ENCODE measurements at places on chromosomes 3 and 15. TPM values are rescaled to one million over a fixed set of nuclear protein-coding genes. Genes with fewer than 3 reads are reported as not detected.

- no peak for DNase-seq
These were observed 497 bp upstream of the RPLP1 start for GRCh38 chr15:69451951-69452691.

DNA sequence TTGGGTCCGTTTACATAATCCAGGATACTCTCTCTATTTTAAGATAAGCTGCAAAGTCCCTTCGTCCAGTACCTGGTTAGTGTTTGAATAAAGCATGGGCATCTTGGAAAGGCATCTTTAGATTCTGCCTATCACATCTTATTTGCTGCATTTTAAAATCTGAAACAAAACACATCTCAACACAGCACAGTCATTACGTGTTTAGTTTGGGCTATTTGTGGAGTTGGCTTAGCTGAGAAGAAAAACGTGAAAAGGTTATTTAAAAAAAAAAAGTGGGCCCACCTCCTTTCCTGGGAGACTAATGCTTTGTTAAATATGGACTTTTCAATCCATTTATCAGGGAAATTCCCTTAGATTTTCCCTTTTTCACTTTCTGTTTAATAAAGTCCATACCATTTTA is 174.5 kb upstream of the WNT5A start:
- DNase-seq: no peak

- no peak for DNase-seq
These were observed 27.6 kb upstream of the C15orf39 start for GRCh38 chr15:75174102-75174501.

DNA sequence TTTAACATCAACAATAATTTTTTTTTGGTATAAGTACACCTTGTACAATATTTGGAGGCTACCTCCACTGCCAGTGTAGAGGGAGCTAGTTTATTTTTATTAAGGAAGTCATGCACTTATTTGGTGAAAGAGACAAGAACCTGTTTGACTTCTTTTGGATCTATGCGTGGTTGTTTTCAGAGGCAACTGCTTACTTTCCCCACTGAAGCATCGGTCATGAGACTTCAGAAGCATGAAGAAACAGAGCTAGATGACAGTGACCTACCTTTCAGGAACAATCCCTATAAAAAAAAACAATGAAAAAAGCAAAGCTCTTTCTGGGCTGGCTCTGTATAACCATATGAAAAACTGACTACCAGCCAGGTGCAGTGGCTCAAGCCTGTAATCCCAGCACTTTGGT is 20.0 kb upstream of the ZNF148 start:
- no peak for DNase-seq

DNA sequence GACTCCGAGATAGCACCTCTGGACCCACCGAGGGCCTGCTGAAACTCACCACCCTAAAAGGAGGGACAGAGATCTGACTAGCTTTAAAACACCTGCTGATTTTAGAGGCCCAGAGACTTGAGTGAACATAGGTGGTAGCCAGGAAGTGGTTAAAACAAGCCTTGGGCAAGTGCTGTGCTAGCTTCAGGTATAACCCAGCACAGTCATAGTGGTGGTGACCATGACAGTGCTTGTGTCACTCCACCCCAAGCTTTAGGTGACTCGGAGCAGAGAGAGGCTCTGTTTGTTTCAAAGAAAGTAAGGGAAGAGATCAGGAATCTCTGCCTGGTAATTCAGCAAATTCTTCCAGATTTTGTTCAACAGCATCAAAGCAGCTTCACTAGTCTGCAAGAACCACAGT is 641.1 kb upstream of the BCHE start:
- no peak for DNase-seq

DNA sequence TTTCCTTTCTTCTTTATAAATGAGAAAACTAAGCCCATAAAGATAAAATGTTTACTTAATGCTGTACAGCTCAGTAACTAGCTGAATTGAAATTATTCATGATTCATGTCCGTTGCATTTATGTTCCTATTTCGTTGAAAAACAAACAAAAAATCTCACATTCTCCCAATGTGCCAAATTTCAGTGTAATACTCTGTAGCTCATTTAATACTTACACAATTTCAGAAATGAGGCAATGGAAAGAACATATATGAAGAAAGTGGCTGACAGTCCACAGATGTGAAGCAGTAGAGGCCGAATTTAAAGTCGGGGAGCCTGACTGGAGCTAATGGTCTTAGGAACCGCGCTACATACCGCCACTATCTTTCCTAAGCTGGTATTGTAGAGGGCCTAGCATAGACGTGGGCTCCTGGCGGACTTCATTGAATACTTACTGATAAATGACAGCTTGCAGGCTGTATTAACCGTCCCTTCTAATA is 651 bp downstream of the PLSCR2 start:
- DNase-seq: no peak

DNA sequence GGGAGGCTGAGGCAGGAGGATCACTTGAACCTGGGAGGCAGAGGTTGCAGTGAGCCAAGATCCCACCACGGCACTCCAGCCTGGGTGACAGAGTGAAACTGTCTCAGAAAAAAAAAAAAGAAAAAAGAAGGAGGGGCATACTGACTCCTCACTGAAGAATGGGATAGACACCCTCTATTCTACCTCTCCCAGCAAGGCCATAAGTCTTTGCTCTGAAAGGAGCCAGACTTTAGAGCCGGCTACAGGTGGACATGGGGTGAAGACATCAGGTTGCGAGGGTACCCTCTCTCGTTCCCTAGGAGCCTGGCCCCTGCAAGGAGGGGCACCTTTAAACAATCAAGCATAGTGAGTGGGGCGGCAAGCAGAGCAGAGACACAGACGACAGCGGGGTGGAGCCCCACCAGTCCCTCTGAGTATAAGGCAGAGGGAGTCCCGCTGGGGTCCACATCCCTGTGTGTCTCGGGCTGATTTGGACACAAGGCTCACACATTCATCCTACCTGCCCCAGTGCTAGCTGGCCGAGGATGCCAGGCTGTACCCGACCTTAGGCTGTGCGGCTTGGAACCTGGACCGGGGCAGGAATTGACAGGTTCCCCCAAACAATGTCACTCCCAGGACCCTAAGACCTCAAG is 1.1 kb downstream of the GRAMD2A start:
- no peak for DNase-seq

DNA sequence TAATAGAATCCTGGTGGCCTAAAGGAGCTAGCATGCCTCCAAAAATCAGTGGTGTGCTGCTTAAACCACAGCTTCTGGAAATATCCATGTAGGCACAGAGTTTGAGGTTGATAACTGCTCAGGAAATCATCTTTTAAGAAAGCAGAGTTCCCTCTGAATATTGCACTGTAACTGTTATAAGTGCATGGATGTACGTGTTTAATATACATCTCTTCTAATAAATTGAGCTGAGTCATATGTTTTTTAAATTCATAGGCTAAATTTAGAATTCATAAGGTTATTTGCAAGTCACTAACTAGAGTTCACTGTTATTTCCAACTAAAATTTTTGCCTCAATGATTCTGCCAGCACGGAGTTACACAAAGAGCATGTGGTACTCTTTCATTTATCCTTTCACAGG is 68.9 kb downstream of the MYH15 start:
- no peak for DNase-seq

- DNase-seq: no peak
These were observed 34.0 kb upstream of the ICE2 start for GRCh38 chr15:60512937-60513336.

DNA sequence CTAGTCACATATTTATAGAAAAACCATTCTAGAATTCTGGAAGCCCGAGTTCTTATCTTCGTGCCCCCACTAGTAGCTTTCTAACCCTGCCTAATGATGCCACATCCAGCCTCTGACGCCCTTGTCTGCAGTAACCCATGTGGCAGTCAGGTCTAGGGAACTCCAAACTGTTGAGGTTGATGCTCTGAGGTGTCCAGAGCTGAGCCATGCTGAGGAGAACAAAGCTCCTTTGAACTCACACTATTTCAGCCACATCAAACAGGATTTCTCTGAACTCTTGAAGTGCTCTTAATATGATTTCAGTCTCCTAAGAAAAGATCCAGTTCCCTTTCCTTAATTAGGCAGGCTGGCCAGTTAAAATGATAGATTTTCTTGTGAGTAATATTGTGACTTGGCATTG is 150.5 kb upstream of the ST8SIA2 start:
- no peak for DNase-seq

DNA sequence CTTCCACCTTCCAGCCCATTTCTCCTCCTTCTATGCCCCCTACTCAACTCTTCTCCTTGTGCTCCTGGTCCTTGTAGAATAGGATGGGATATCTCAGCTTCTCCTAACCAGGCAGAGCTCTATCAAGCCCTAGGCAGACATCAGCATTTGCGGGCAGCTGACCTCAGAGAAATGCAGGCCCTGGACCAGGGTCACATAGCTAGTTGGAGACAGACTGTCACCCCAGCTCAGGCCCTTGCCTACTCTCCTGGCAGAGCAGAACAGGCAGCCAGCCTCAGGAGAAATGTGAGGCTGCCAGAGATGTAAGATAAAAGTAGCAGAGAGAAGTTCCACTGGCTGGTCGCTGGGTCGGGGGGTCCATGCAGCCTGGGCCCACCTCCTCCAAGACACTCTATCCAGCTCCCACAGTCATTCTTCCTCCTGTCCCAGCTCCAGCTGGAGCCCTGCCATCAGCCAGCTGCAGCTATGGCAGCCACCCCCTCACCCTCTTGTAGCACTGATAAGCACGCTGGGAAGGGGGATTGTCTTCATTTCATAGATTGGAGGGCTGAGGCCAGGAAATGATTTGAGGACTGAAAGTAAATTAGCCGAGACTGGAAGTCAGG is 4.0 kb downstream of the CYP8B1 start:
- no peak for DNase-seq

DNA sequence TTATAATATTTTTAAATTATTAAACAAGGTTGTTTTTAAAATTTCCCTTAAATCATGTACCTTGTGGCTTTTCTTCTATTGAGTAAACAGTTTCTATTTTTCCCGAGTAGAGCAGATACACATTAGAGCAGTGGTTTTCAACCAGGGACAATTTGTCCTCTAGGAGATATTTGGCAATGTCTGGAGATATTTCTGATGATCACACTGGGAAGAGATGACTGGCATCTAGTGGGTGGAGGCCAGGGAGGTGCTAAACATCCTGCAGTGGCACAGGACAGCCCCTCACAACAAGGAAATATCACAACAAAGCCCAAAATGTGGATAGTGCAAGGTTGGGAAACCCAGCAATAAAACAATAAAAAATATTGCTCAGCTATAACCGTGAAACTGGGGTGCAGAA is 113.0 kb upstream of the PTPRG start:
- no peak for DNase-seq

DNA sequence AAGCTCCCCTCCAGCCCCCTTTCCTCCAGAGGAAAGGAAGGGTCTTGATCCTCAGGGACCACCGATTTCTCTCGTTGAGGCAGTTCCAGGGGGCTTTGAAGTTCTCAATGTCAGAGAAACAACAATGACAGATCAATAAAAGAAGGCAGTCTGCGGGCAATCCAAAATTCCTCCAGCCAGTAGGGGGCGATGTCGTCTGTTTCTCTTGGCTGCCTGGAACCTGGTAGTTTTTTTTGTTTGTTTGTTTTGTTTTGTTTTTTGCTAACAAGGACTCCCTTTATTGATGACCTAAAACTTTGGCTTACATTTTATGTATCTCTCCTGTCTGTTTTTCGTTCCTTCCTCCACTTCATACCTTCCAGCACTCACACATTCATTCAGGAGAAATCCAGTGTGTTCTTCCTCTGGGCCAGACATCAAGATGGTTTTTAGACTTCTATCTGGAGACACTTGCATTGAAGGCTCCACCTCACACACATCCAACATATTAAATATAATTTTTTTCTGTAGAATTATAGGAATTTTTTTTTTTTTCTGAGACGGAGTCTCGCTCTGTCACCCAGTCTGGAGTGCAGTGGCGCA is 276.6 kb downstream of the RPLP1 start:
- no peak for DNase-seq

DNA sequence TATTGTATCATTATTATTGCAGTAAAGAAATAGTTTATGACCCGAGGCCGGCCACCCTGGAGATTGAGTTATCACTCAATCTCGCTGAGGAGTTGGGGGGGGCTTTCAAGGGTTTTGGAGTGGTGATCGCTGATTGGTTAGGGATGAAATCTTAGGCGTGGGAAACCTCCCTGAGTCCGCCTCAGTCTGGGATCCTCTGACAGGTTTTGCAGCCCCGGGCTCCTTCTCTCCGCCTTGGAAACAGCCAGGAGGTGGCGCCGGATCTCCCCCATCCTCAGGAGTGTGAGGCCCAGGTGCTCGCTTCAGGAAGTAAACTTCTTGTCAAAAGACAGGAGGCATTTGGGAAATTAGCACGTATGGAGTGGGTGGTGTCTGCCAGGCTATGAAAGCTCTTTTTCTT is 41.1 kb upstream of the SEC61A1 start:
- no peak for DNase-seq

DNA sequence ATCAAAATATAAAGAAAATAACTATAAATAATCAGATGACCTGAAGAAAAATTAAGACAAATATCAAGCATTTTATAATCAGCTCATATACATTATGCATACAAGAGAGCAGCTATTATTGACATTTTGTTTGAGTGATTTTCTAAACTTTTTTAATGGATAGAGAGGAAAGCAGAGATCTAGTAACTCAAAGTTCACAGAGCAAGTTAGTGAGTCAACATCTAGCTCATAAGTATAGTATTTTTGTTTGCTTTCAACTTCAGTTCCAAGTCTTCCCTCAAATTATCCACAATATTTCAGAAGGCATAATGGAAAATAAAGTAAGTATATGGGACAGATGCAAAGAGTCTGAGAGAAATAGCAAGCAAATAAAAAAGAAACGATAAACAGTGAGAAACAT is 470.1 kb upstream of the ALCAM start:
- DNase-seq: no peak

DNA sequence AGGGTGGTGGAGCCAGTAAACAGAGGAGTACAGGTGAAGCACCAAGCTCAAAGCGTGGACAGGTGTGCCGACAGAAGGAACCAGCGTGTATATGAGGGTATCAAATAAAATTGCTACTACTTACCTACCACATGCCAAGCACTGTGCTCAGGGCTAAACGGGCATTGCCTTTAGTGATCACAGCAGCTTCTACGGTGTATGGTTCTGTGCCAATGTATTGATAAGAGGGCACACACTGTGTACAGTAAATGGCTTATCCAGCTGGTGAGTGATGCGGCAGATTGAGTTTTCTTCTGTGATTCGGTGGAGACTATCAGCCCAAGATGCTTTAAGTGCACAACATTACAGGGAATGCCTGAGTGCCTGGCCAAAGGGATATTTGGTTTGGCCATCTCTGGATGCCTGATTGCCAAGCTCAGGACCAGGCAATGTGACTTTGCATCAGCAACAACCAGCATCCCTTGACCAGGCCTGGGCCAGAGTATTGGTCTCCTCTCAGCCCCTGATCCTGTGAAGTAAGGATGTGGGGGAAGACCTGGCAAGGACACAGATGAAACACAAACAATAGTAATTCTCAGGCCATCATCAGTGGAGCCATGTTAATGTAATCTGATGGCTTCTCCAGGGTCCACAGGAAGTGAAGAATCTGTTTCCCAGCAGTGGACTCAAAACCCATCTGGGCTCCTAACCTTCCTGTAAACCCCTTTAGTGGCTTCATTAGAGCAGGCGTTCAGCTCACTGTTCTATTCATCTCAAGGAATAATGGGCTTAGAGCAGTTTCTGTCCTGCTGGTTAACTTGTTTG is 14.1 kb downstream of the STARD5 start:
- no peak for DNase-seq

Gene CP
- total RNA-seq: 68.4 TPM

Gene HRG
- total RNA-seq: not detected

Gene MRPS22
- total RNA-seq: 78.2 TPM

Gene CSPG5
- not detected for total RNA-seq

Gene UROC1
- not detected for total RNA-seq

Gene ERICH6
- total RNA-seq: not detected

Gene FOXL2NB
- not detected for total RNA-seq

Gene SLC22A13
- total RNA-seq: not detected

Gene MNS1
- 0.51 TPM for total RNA-seq

Gene GPR149
- not detected for total RNA-seq
